Activated T-helper 17 cell treated with anti-CD3 and anti-CD28 coated beads, Interleukin-2, amount 50 U/mL, for 72 hours (primary cell): ENCODE measurements at places on chromosomes 1 and 21. TPM values are rescaled to one million over a fixed set of nuclear protein-coding genes. Genes with fewer than 3 reads are reported as not detected.
A peak's percentile ranks its signal among the peaks of the same experiment; 100 is the strongest.

DNA sequence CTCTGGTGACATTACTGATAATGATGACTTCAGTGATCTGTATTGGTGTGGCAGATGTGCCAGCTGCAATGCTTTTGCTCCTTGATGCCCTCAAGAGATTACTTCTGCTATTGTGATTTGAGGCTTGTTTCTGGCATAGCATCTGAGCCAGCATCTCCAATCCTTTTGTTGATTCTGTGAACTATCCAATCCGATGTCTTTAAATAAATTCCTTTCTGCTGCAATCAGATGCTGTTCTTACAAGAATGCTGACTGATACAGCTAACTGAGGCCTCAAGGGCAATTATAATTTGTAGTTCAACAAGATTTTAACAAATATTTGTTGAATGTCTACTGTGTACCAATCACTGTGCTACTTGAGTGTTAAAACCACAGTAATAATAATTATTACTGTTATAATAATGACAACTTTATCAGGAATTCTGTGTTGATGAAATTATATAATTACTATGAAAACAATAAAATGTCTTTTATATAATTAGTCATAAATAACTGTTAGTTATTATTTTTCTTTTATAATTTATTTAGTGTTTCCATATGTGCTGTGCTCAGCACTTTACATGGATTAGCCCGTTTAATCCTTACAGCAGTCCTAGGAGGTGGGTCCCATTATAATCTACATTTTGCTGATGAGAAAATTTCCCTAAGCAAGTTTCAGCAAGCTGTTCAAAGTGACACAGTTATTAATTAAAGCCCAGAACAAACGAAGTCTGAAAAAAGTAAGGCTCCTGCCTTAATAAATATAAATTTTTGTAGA lies 308.2 kb downstream of the BRINP3 start:
- H3K27ac ChIP-seq, result no peak overlapping the region
- no peaks in the 10 kb centered on the region for H3K27me3 ChIP-seq
- no peak overlapping the region for H3K4me3 ChIP-seq
- ATAC-seq, result no peak

ANGPTL7 gene
- not detected for total RNA-seq

DNA sequence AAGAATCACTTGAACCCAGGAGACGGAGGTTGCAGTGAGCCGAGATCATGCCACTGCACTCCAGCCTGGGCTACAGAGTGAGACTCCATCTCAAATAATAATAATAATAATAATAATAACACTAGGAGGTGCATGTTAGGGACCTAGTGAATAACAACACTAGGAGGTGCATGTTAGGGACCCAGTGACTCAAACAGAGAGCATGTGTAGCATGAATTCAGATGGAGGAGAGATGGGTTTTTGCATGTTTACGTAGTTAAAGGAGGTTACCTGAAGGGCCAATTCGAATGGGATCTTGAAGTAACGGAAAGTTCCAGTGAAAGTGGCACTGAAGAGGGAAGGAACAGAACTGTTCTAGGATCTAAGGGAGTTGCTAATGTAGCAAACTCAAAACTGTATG lies 7.1 kb upstream of the KCNK1 start:
- no peak overlapping the region for H3K4me3 ChIP-seq
- peaks cover 31% of the 10 kb centered on the region for H3K27me3 ChIP-seq
- peaks cover 1% of the 10 kb centered on the region for H3K4me1 ChIP-seq
- ATAC-seq, result no peak
- no peaks in the 10 kb centered on the region for H3K36me3 ChIP-seq

GRCh38 chr1:209619696-209620486 lies 32.3 kb downstream of the LAMB3 start:
- no peaks in the 10 kb centered on the region for H3K27me3 ChIP-seq
- H3K4me1 ChIP-seq, result no peaks in the 10 kb centered on the region
- ATAC-seq, result no peak
- H3K36me3 ChIP-seq, result no peaks in the 10 kb centered on the region
- H3K27ac ChIP-seq, result no peak overlapping the region
- no peak overlapping the region for H3K4me3 ChIP-seq

- no peaks in the 10 kb centered on the region for H3K27me3 ChIP-seq
- peaks cover 26% of the 10 kb centered on the region for H3K36me3 ChIP-seq
- ATAC-seq, result no peak
- peak overlapping the region; percentile 23 for H3K4me3 ChIP-seq
These were observed 2.1 kb downstream of the SASS6 start for GRCh38 chr1:100130552-100131077.

- no peaks in the 10 kb centered on the region for H3K36me3 ChIP-seq
- peaks cover 10% of the 10 kb centered on the region for H3K27me3 ChIP-seq
- ATAC-seq, result no peak
- no peak overlapping the region for H3K27ac ChIP-seq
These were observed 5.0 kb downstream of the CHRNB2 start for GRCh38 chr1:154572468-154573167.
